ENCODE measurements at places on chromosomes 5 and 9.

- peak; percentile 60 for DNase-seq
Measured at GRCh38 chr9:82606071-82606470, 456.9 kb downstream of the RASEF start.

- DNase-seq = no peak
Measured at GRCh38 chr9:20244271-20244670, 378.0 kb downstream of the MLLT3 start.

DNA sequence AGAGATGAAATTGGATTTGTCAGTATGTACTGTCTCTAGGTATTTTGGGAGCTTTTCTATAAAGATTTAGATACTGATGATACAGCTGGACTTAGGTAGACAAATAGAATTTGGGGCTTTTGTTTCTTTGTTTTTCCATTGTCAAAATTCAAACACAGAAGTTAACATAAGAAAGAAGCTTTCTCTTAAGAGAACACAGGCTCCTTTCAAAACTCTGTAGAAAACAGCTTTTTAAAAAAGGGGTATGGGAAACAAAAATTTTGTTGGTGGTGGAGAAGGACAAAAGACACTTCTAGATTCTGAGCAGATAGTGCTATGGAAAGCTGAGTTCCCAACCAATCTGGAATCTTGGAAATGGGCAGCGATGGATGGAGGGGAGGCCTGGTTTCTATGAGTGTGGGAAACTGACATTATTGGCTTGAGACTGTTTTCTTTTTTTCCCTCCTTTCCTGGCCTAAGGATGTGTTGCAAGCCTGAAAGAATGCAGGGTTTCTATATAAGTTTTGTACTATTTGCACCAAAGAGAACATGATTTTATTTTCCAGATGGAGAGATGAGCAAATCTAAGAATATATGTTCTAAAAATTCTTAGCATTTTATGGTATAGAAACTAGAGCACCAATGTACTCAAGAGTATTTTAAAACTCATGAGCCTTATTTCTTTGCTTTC, 240.0 kb downstream of the PRR16 start:
- no peak for DNase-seq

DNA sequence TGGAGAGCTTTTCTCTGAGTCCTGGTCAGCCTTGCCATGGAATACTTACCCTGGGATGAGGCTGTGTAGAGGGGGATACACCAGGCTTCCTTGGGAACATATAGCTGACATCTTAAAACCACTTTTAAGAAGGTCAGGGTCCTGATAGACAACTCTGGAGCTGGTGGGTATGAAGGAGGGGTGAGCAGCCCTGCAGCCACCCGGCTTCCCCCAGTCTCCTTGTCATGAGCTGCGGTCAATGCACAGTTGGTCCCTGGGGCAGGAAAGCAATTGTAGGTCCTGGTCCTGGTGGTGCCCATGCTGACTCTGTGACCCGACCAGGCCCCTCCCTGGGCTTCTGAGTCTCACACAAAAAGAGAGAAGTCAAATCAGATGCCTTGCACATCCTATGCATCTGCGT, 63.6 kb downstream of the MRPL36 start:
- no peak for DNase-seq

- DNase-seq = no peak
Measured at GRCh38 chr9:92954049-92954861, 6.9 kb downstream of the FGD3 start.

- DNase-seq = no peak
Measured at GRCh38 chr9:125816321-125816720, 69.1 kb downstream of the PBX3 start.

- no peak for DNase-seq
Measured at GRCh38 chr9:121984726-121985402, 108.2 kb downstream of the TTLL11 start.

GRCh38 chr5:141816598-141817399, 61.4 kb downstream of the PCDH1 start:
- no peak for DNase-seq

GRCh38 chr9:93950619-93951601, 4.2 kb downstream of the BARX1 start:
- DNase-seq = no peak

- no peak for DNase-seq
Measured at GRCh38 chr9:33304362-33304761, 14.0 kb downstream of the NFX1 start.

- no peak for DNase-seq
Measured at GRCh38 chr5:156893517-156893916, 43.4 kb downstream of the PPP1R2B start.

DNA sequence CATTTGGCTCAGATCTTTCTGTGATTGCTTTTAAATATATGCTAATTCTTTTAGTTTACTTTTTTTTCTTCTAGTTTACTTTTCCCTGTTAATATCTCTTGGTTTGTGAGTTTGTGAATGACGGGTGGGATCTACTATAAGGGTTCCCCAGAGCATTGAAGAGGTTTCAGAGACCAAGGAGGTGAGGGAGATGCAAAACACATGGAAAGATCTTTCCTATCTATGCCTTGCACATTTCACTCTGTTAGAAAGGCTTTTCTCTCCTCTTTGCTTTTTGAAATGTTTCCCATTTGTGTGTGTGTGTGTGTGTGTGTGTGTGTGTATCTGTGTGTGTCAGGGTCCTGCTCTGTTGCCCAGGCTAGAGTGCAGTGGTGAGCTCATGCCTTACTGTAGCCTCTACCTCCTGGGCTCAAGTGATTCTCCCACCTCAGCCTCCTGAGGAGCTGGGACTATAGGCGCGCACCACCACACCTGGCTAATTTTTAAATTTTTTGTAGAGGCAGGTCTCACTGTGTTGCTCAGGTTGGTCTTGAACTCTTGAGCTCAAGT, 50.7 kb downstream of the CNTLN start:
- DNase-seq = no peak

DNA sequence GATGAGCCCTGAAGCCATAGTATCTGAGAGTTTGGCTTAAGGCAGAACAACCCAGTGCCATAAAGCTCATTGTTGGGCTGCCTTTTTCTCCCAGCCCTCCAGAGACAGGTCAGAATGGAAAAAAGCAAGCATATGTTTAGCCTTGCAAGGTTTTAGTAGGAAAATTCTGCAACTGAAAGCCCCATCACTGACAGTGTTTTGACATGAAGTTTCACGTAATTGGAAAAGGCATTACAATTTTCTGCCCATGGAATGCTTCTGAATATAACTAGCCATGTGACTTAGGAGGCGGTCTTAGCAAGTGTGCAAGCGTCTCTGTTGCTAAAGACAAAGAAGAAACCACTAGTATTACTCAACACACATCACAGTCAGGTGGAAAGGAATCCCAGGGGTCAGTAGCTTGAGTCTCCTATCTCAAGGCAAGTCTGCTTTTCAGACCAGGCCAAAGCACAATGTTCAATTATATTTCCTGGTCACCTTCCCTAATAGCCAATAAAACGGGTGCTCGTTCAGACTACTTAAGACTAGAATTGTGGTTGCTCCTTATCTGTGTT, 117.6 kb downstream of the CARTPT start:
- no peak for DNase-seq

DNA sequence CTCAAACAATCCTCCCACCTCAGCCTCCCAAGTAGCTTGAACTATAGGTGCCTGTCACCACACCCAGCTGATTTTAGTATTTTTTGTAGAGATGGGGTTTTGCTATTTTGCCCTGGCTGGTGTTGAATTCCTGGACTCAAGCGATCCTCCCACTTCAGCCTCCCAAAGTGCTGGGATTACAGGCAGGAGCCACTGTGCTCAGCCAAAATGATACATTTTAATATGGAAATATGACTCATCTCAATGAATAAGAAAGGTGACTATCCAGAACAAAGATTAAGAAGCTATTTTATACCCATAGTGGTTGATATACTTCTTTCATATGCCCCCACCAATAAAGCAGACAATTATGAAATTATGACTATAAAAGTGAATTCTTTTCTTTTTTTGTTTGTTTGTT, 166.2 kb downstream of the NFIB start:
- DNase-seq = no peak

DNA sequence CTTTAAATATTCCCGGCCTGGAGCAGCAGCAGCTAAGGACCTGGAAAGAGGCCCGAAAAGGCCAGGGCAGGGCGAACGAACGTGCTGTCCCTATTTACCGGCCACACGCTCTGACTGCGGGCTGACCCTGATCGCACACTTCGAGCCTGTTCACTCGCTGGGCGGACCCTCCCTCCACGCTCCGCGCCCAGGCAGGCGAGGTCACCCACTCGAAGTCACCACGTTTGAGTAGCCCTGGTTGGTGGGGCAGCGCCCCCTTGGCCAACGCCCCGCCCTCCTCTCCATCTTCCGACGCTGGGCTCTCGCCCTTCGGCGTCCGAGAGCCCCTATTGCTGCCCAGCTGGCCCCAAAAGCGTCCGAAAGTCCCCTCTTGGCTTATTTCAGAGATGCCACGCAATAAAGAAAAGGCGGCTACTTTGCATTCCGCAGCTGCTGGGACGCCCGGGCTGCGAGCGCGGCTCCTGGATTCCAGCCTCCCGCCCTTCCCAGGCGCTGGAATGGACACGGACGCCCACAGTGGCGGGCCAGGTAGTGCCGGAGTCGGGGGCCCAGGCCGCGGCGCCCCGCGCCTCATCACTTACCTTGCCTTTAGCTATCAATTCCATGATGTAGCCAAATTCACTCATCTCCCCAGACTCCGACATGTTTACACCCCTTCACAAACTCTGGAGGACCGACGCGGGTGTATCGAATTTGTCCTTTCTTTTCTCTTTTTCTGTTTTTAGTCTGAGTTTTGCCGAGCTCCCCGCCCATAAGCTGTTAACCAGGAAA, 9.9 kb upstream of the TRIM36 start:
- no peak for DNase-seq

GRCh38 chr5:97131139-97131710, 11.2 kb downstream of the LIX1 start:
- no peak for DNase-seq

DNA sequence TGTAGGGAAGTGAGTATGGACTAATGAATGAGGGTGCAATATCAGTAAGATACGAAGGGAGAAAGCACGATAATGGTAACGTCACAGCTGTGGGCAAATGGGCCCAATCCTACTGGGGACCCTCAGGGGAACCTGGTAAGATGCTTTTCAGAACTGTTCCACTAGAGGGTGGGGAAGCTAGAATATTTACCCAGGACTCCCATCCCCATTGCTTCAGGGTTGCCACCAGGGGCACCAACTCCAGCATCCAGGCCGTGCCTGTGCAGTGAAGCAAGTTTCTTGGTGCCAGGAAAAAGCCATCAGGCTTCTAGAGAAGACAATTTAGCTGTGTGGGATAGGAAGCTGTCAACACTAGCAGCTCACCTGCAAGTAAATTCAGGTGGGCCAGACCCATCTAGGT, 409.3 kb downstream of the AGTPBP1 start:
- no peak for DNase-seq

GRCh38 chr5:174399411-174399810, 325.0 kb upstream of the MSX2 start:
- no peak for DNase-seq

DNA sequence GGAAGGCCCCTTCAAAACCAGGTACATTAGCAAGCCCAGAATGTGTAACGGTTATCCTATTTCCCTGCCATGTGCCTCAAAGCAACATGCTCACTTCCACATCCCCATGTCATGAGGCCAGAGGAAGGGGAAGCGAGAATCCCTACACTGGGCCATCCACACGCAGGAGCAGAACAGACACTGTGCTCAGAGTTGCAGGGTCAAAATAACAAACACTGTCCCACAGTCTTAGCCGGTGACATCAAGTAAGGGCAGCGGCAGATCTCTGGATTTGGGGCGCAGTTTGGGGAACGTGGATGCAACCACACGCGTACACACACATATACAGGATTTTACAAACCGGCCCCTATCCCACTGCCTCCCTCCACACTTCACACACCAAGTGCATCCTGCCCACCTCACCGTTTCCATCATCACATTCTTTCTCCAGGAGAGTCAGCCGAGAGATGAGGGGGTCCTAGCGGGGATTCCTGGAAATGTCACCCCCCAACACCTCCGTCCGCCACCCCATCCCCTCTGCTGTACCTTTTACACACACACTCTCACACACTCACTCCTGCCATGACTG, 776 bp downstream of the APBA1 start:
- DNase-seq = no peak

- DNase-seq = no peak
Measured at GRCh38 chr9:27377811-27378456, 81.0 kb upstream of the EQTN start.

- DNase-seq = peak; percentile 87
Measured at GRCh38 chr9:115591584-115591984, 473.6 kb upstream of the TNC start.

- DNase-seq = no peak
Measured at GRCh38 chr9:32423371-32423770, 38.9 kb downstream of the ACO1 start.

DNA sequence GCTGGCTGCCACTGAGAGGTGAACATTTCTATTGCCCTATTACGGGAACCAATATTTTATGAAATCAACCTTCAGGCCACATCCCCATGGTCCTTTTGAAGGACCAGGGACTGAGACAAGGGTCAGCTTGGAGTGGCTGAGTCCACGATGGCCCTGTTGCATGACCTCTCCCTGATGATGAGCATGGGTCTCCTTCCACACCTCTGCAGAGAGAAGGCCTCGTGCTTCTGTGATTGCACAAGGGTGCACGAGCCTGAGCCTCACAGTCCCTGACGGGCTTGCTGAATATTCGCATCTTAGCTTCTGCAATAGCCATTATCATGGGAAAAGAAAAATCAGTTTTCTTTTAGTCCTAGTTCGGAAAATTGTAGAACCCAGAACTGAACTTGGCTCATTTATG, 255.0 kb upstream of the IRX2 start:
- DNase-seq = no peak

- peak; percentile 89 for DNase-seq
Measured at GRCh38 chr9:111597852-111598732, 1.4 kb downstream of the PTGR1 start.

DNA sequence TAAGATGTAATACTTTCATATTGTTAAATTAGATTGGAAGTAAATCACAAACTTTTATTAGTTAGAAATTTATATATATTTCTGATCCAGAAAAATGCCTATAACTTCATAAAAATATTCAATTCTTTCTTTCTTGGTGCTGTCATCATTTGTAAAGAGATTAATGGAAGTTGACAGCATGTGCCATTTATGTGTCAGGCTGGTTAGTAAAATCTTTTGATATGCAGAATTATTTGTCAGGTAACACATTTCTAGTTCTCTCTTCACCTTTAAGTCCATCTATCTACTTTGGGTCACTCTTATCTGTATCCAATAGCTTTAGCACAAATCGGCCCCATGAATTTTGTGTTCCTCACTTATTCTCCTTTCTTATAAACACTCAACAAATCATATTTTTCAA, 102.9 kb downstream of the ISL1 start:
- no peak for DNase-seq

GRCh38 chr5:175501759-175502158, 23.4 kb downstream of the SFXN1 start:
- no peak for DNase-seq

GRCh38 chr5:158812408-158812807, 287.3 kb downstream of the EBF1 start:
- DNase-seq = peak; percentile 73

Data from sigmoid colon (tissue), 7 donors.